Endothelial cell of umbilical vein (primary cell): ENCODE measurements at places on chromosomes 16 and 17. TPM values are rescaled to one million over a fixed set of nuclear protein-coding genes. Genes with fewer than 3 reads are reported as not detected.

DNA sequence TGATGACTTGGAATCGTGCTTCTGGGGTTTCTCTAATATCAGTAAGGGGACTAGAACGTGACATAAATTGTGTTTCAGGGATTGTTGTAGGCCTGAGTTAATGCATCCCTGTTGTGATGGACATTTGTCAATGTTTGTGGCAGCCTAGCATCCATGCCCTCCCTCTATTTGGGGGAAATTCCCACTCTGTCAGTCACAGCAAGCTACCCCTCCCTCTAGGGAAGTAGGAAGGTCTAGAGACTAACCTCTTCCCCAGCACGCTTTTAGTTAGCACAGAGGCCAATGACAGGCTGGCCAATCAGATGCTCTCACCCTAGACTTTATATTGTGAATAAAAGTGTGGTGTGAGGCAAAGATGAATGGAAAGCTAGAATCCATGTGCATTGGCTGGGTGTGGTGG lies 32.4 kb upstream of the NF1 start:
- H3K4me3 ChIP-seq = no peak overlapping the region
- no peaks in the 10 kb centered on the region for H3K36me3 ChIP-seq
- H3K27me3 ChIP-seq = no peaks in the 10 kb centered on the region
- DNase-seq = no peak

DNA sequence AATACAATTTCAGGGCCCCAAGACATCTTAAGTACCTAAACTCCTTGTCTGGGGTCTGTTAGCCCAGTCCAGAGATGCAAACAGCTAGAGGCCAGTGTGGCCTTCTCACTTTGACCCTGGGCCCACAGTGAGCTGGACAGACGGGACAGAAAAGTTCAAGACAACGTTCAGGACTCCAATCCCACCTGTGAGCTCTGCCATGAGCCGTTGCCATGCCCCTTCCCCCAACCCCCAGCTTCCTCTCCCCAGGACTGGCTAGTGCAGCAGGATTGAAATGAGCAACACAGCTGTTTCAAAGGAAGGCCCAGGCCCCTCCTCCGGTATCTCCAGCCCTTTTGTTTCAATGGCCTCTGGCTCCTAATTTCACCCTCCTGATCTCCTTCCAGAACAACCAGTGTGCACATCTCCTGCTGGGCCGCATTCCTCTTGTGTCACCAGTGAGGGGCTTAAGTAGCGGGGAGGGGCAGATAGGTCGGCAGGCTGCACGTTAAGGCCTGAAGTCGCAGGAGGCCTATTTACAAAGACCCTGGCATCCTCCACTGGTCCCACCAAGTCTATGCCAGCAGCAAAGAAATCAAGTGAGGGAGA lies 11.3 kb downstream of the AXIN2 start:
- DNase-seq = no peak
- H3K4me3 ChIP-seq = no peak overlapping the region
- H3K4me1 ChIP-seq = no peaks in the 10 kb centered on the region
- H3K36me3 ChIP-seq = no peaks in the 10 kb centered on the region
- H3K27ac ChIP-seq = no peak overlapping the region

GRCh38 chr17:55806745-55807495 lies 56.1 kb downstream of the PCTP start:
- H3K4me3 ChIP-seq = no peak overlapping the region
- no peak for DNase-seq

DNA sequence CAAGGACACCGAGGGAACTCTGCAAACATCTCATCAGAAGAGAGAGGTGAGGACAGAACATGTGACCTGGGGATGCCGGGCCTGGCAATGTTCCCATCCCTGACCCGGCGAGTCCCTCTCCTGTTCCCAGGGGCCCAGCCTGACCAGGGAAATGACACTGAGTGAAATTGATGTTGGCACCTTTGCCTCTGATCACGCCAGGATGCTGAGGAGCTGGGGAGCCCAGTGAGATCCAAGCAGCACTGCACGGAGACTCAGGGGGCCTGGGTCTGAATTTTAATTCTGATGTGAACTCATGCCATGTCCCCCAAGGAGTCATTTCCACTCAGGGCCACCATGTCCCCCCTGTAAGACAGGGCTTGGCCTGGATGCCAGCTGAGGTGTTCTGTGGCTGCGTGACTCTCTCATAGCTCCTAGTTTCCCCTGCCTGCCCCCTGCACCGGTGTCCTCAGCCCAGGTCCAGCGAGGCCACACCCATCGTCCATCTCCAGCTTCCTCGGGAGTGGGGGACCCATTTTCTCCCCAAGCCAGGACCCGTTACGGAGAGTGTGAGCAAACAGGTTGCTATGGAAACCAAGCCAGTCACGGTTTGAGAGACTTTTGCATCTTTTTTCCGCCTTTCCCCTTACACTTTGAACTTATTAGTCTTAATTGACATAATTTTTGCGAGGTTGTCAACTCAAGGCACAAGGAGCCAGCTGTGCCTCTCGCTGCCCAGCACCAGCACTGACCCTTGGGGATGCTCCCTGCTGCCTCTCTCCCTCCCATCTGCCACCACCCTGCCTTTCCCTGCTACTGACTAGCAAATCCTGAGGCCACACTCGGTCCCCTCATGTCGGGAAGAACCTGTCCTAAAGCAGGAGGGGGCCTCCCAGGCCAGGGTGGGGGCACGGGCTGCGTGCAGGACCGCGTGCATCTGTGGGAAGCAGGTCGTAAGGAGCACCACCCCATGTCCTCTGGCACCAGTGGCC lies 150.0 kb downstream of the SDK2 start:
- no peak for DNase-seq
- H3K4me3 ChIP-seq = no peak overlapping the region
- no peaks in the 10 kb centered on the region for H3K27me3 ChIP-seq
- no peaks in the 10 kb centered on the region for H3K4me1 ChIP-seq
- no peak overlapping the region for H3K27ac ChIP-seq
- no peaks in the 10 kb centered on the region for H3K36me3 ChIP-seq

- H3K4me1 ChIP-seq = no peaks in the 10 kb centered on the region
- H3K27ac ChIP-seq = no peak overlapping the region
- DNase-seq = no peak
- H3K36me3 ChIP-seq = no peaks in the 10 kb centered on the region
Observed at GRCh38 chr16:62068747-62069146, 32.5 kb upstream of the CDH8 start.

DNA sequence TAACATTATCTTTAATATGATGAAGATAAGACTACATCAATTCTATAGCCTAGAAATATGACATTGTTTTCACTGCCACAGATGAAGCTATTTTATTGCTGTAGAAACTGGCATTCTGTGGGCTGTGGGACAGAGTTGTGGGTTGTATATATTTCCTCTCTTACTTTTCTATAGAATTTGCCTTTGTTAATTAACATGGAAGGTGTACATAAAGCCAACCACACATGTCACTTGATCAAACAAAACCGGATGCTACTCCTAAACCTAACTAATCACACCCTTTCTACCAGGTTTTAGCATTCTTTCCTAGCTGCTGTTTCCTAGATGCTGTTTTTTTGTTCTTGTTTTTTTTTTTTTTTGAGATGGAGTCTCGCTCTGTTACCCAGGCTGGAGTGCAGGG lies 81.2 kb upstream of the ATP2A3 start:
- H3K36me3 ChIP-seq = peaks cover 33% of the 10 kb centered on the region
- H3K4me3 ChIP-seq = no peak overlapping the region
- no peak for DNase-seq
- H3K27ac ChIP-seq = no peak overlapping the region

DNA sequence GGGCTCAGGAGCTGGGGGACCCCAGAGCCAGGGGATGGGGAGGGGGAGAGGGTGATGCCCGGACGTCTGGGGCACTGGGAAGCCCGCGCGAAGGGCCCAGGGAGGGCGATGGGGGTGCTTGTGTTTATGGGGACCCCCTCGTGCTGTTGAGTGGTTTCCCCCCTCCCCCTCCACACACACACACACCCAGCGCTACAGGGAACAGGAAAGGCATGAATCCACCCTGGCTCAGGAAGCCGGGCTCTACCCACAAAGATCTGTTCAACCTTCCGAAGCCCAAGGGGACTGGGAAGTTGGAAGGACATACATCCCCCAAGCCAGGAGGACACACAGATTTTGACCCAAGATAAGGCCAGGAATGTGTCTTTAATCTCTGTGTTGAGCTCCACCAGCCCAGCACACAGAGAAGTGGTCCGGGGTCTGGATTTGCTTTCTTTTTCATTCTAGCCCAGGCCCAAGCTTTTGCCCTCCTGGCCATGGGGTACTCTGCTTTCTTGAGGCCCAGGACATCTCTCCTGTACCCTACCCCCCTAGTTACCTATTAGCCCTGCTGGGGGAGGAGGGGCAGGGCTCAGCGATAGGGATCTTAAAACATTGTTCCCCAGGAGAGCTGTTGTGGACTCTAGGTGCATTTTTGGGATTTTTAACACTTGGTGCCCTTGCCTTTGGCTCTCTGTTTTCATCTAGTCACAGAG lies 1.2 kb downstream of the UBALD2 start:
- DNase-seq = peak; percentile 53
- H3K4me3 ChIP-seq = peak overlapping the region; percentile 80
- H3K27ac ChIP-seq = peak overlapping the region; percentile 84
- peaks cover 49% of the 10 kb centered on the region for H3K4me1 ChIP-seq
- H3K27me3 ChIP-seq = no peaks in the 10 kb centered on the region
- no peaks in the 10 kb centered on the region for H3K36me3 ChIP-seq

DNA sequence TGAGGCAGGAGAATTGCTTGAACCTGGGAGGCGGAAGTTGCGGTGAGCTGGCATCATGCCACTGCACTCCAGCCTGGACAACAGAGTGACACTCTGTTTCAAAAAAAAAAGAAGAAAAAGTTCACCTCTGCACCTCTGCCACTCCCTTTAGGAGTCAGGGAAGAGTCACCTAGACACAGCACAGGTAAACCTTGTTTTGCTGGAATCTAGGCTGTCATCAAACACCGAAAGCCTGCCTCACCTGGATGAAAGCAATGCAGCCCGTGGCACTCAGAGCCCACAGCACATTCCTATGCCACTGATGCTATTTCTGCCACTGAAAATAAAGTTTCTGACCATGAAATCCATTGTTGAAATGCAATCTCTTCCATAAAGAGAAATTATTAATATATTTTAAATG lies 22.2 kb downstream of the CFAP52 start:
- H3K4me1 ChIP-seq = no peaks in the 10 kb centered on the region
- no peak for DNase-seq
- no peaks in the 10 kb centered on the region for H3K27me3 ChIP-seq
- no peaks in the 10 kb centered on the region for H3K36me3 ChIP-seq

GRCh38 chr17:57881783-57882351 lies 32.0 kb upstream of the MRPS23 start:
- H3K36me3 ChIP-seq = peaks cover 3% of the 10 kb centered on the region
- no peak overlapping the region for H3K4me3 ChIP-seq
- H3K27me3 ChIP-seq = no peaks in the 10 kb centered on the region
- H3K27ac ChIP-seq = no peak overlapping the region
- DNase-seq = no peak

DNA sequence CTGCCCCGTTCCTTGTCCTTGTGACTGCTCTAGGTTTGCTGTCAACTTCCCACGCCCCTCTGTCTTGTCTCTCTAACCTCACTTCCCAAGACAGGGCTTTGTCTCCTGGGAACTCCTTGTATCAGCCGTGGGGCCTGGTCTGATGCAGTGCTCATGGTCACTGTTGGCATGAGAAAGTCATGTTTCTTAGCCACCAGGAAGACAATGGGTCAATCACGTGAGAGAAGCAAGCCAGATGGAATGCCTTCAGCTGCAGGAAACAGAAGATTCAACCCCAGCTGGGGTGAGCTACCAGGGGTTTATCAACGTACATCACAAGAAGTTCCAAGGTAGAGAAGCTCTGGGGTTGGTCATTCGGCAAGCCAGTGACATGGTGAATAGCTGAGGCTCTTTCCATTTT lies 116.6 kb downstream of the IRF8 start:
- H3K27me3 ChIP-seq = no peaks in the 10 kb centered on the region
- no peaks in the 10 kb centered on the region for H3K36me3 ChIP-seq
- H3K4me1 ChIP-seq = no peaks in the 10 kb centered on the region
- no peak for DNase-seq
- no peak overlapping the region for H3K4me3 ChIP-seq

DNA sequence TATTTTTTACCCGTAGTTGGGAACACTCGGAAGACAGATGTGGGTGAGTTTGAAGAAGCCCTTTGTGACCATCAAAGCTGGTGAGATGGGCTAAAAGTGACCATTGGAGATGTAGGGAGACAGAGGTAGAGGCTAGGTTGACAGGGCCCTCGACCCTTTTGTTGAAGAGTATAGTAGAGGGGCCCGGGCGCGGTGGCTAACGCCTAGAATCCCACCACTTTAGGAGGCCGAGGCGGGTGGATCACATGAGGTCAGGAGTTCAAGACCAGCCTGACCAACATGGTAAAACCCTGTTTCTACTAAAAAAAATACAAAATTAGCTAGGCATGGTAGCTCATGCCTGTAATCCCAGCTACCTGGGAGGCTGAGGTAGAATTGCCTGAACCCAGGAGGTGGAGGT lies 16.2 kb upstream of the NFATC3 start:
- no peaks in the 10 kb centered on the region for H3K27me3 ChIP-seq
- no peak overlapping the region for H3K27ac ChIP-seq
- no peak overlapping the region for H3K4me3 ChIP-seq
- H3K4me1 ChIP-seq = peaks cover 17% of the 10 kb centered on the region
- H3K36me3 ChIP-seq = no peaks in the 10 kb centered on the region
- DNase-seq = no peak

DNA sequence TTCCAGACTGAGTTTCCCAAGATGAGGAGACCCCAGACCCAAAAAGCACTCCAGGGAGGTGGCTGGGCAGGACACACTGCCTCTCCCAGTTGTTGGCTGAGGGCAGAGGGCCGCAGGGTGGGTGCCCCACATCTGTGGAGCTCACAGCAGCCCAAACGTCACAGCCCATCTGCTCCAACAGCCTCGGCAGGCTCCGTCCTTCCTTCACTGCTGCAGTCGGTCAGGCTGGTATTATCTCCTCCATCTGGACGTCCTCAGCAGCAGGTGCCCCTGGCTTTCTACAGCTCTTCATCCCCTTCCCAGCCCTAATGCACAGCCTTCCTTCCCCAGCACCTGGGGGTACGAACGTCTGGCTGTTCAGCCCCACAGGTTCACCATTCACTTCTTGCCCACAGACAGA lies 55.2 kb downstream of the PRMT7 start:
- H3K27ac ChIP-seq = no peak overlapping the region
- H3K4me1 ChIP-seq = no peaks in the 10 kb centered on the region
- no peaks in the 10 kb centered on the region for H3K36me3 ChIP-seq
- DNase-seq = no peak
- H3K27me3 ChIP-seq = no peaks in the 10 kb centered on the region
- no peak overlapping the region for H3K4me3 ChIP-seq

GRCh38 chr16:11138022-11138768 lies 117.8 kb downstream of the SOCS1 start:
- no peak overlapping the region for H3K4me3 ChIP-seq
- no peak overlapping the region for H3K27ac ChIP-seq
- H3K27me3 ChIP-seq = no peaks in the 10 kb centered on the region
- DNase-seq = peak; percentile 41
- peaks cover 44% of the 10 kb centered on the region for H3K4me1 ChIP-seq

ACSM2B gene
- total RNA-seq = not detected in 2 replicates

LDAF1 gene
- total RNA-seq = 19.4 and 20.4 TPM in 2 replicates

RAB11FIP4 gene
- 0.38 and 0.92 TPM in 2 replicates for total RNA-seq

CXCL16 gene
- 4.8 and 5.4 TPM in 2 replicates for total RNA-seq

DHX58 gene
- 3.1 and 6.4 TPM in 2 replicates for total RNA-seq

FBXW10B gene
- total RNA-seq = 0.90 and 2.5 TPM in 2 replicates

HSD17B1 gene
- total RNA-seq = 0.62 and 1.0 TPM in 2 replicates

RHBDL3 gene
- 0.20 TPM in 1 of 2 replicates, not detected in the other for total RNA-seq
